Right lobe of liver (tissue), 6 donors: ENCODE measurements at places on chromosomes 2 and 18.

DNA sequence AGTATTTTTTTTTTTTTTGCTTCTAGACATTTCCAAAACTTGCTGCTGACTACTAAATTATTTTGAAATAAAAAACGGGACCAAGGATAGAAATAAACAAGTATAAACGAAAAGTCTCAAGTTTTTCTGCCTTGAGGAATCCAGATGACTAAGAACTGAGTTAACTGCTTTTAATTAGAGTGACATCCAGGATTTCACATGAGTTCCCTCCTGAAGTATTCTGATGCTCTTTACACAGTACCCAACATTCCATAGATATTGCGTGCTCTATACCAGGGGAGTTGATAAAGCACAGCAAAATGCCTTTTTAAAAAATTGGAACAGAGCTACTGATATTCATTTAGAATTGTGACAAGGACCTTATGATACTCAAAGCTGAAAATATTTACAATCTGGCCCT, 618.0 kb downstream of the CCDC85A start:
- peak overlapping the region; percentile 19 for H3K27ac ChIP-seq
- DNase-seq, result no peak
- H3K4me1 ChIP-seq, result no peaks in the 10 kb centered on the region
- no peaks in the 10 kb centered on the region for H3K36me3 ChIP-seq
- H3K27me3 ChIP-seq, result no peaks in the 10 kb centered on the region
- H3K4me3 ChIP-seq, result no peak overlapping the region

GRCh38 chr18:49023938-49024803, 73.4 kb upstream of the SMAD7 start:
- H3K4me3 ChIP-seq, result no peak overlapping the region
- no peak overlapping the region for H3K27ac ChIP-seq
- DNase-seq, result no peak
- no peaks in the 10 kb centered on the region for H3K27me3 ChIP-seq

DNA sequence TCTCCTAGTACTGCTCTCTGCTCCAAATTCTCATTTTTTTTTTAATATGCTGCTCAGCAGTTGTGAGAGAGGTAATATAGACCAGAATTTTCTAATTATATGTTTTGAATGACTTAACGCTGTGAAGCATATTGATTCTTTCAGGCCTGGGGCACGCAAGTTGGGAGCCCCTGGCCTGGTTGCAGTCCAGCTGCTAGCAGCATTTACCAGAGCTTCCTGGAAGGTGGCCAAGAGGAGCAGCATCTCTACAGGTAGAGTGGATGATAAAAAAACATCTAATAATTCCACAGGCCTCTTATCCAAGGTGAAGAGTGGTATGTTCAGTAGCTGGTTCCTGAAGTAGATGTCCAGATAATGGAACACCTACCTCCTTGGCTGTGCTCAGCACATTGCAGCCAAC, 7.3 kb upstream of the UGP2 start:
- no peak overlapping the region for H3K4me3 ChIP-seq
- no peaks in the 10 kb centered on the region for H3K4me1 ChIP-seq
- no peak overlapping the region for H3K27ac ChIP-seq
- no peaks in the 10 kb centered on the region for H3K27me3 ChIP-seq

GRCh38 chr18:10688766-10689165, 162.9 kb downstream of the NAPG start:
- DNase-seq, result no peak
- no peak overlapping the region for H3K27ac ChIP-seq
- H3K36me3 ChIP-seq, result no peaks in the 10 kb centered on the region

DNA sequence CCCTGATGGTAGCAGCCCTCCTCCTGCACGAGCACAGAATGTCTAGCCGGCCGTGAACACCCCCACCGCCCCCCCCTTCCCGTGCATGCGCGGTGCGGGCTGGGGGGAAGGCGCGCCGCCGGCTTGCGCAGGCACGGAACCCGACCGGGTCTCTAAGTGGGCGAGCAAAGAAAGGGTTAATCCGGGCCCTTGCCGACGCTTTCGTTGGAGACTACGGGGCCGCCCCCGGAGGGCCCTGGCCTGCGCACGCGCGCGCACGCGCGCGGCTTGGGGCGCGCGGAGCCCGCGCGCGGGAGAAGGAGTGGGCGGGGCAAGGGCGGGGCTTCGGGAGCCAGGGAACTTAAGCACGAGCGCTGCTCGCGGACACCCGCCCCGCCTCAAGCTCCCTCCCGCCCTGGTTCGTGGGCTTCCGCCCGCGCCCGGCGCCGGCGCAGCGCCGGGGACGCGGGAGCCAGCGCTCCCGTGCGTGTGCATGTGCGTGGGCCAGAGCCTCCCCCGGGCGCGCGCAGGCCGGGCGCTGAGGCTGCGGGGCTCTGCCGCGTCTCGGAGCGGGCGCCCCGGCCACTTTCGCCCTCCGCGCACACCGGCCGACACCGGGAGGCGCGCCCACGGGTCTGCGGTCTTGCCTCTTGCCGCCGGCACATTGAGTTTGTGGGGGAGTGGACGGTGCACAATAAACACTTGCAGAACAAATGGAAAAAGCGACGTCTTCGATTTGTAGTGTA, 617 bp upstream of the ZBTB14 start:
- H3K27me3 ChIP-seq, result no peaks in the 10 kb centered on the region
- H3K4me3 ChIP-seq, result peak overlapping the region; percentile 82
- peak overlapping the region; percentile 92 for H3K27ac ChIP-seq
- H3K4me1 ChIP-seq, result no peaks in the 10 kb centered on the region

GRCh38 chr2:134711692-134712091, 7.1 kb downstream of the TMEM163 start:
- no peaks in the 10 kb centered on the region for H3K36me3 ChIP-seq
- H3K27me3 ChIP-seq, result no peaks in the 10 kb centered on the region
- no peak overlapping the region for H3K4me3 ChIP-seq
- no peaks in the 10 kb centered on the region for H3K4me1 ChIP-seq
- no peak overlapping the region for H3K27ac ChIP-seq
- no peak for DNase-seq

DNA sequence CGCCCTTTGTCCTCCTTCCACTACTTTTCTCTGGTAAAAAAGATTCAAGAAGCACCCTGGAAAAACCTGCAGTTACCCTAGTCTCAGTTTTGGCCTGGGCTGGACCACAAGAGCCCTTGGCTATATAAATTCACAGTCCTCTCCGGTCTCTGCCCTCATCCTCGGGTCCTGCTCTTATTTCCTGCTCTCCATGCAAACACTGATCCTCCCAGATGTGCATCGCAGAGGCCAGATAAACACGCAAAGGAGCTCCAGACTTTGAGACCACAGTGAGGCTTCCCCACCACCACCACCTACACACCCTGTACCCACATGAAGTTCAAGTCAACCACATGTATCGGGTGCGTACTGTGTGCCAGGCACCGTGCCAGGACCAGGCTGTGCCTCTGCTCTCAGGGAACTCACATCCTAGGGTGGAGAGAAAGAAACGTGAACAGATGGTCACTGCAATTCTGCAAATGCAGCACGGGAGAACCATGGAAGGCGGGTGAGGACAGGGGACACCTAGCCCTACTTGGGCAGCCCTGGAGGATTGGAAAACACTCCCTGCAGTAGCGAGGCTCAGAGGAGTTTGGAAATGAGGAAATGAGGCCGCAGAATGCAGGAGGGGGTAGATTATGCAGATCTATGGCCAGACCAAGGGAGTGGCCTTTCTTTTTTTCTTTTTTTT, 7.4 kb downstream of the CTDSP1 start:
- no peaks in the 10 kb centered on the region for H3K27me3 ChIP-seq
- DNase-seq, result peak; percentile 84
- H3K36me3 ChIP-seq, result peaks cover 23% of the 10 kb centered on the region
- H3K4me3 ChIP-seq, result peak overlapping the region; percentile 53
